ENCODE measurements at places on chromosomes 16 and 17. TPM values are rescaled to one million over a fixed set of nuclear protein-coding genes. Genes with fewer than 3 reads are reported as not detected.
A peak's percentile ranks its signal among the peaks of the same experiment; 100 is the strongest.

The KIF2B gene
- total RNA-seq: not detected

The NOG gene
- 196 TPM for total RNA-seq

The SLC52A1 gene
- total RNA-seq: not detected

The HOXB5 gene
- total RNA-seq: 0.90 TPM

The MFAP4 gene
- 0.13 TPM for total RNA-seq

DNA sequence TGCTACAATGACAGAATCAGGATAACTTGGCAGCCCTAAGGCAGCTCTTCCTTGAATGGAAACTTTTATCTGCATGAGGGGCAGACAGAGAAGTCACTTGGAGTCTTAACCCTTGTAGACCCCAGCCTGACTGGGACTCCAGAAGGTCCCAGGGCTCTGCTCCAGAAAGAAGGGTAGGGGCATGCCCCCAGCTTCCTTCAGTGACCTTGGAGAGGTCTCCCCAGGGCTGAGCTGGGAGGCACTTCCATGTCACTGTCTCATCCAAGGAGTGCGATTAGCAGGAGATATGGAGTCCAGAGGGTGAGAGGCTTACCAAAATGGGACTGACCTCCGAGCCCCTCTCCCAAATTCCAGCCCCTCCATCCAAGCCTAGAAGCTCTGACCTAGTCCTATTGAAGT, 3.4 kb upstream of the NLRC5 start:
- no peak for DNase-seq

DNA sequence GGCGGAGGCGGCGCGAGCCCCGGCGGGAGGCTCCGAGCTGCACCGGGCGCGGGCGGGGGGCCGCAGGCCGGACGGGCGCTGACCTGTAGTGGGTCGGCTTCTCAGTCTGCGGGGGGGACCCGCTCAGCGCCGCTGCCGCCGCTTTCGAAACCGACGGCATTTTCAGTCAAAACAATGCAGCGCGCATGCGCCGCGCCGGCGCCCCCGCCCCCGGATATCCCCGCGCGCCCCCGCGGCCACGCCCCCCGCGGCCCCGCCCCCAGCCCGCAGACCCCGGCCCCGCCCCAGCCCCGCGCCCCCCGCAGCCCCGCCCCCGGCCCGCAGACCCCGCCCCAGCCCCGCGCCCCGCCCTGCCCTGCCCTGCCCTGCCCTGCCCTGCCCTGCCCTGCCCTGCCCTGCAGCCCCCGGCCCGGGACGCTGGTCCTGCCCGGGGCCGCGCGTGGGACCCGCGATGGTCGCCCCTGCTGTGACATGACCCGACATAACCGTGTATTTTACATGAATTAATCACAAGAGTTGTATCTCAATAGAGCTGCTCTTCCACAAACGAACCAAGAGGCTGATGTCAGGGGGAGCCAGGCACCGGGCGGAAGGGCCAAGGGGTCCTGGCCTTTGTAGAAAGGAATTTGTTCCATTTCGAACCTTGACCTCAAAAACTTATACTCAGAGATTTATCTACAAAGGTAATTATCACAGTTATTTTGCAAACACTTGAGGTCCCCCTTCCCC, at the start of gene UNKL:
Gene UNKL (minus strand): TSS at position 173 of the 729 bp plus-strand sequence. CDS start 13 bp downstream, at position 160.
- peak; percentile 20 for DNase-seq

DNA sequence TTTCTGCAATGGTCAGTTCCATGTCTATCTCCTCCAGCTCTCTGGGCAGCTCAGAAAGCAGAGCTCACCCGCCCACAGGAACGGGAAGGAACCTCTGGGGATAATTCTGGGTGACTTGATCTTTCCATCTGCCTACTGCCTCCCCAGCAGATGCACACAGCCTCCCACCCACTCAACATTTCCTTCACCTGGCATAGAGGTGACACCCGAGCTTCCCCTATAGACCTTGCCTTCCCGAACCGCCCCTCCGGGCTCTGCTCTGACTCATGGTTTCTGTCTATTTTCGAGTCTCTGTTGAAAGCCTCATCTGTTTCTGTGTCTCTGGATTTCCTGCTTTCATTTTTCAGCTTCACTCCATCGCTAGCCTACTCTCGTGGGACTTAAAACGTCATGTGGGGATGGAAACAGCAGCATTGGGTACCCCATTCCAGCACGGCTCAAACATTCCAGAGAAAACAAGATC, 11.4 kb downstream of the GGA3 start:
- DNase-seq: peak; percentile 85

GRCh38 chr16:48959204-48959603, 322.4 kb downstream of the CBLN1 start:
- peak; percentile 53 for DNase-seq

- DNase-seq: peak; percentile 29
These were observed 837 bp upstream of the PRDM7 start for GRCh38 chr16:90077757-90078578.

DNA sequence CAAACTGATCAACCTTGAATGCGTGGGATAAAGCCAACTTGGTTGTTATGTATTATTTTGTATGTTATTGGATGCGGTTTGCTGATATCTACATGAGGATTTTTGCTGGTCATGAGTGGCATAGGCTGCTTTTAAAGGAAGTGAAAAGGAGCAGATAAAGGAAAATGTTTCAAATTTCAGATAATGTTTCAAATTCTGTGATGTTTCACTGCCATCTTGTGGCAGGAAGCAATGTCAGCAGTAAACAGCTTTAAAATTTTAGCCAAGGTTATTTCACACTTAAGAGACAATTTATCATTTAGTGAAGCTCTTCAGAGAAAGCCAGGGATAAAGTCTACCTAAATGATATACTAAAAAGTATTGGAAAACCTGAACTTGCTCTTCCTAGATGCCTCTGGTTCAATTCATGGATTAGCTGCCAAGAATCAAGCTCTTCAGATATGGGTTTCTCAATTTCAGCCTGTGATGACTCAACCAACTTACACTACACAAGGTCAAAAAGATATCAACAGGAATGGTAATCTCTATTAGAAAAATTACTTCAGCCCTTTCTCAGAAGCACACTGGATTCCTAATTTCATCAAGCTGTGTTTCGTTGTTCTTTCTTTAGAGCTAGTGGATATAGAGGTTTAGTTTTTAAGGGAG, 136.0 kb upstream of the C17orf78 start:
- peak; percentile 17 for DNase-seq

DNA sequence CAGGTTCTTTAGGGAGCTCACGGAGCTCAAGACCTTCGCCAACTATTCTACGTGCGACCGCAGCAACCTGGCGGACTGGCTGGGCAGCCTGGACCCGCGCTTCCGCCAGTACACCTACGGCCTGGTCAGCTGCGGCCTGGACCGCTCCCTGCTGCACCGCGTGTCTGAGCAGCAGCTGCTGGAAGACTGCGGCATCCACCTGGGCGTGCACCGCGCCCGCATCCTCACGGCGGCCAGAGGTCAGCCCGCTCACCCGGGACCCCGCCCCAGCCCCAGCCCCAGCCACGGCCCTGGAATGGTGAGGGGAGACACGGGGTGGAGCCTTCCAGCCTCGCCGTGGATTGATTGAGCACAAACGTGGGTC, 13.5 kb downstream of the SARM1 start:
- DNase-seq: no peak

GRCh38 chr17:82241183-82241925, 12.5 kb downstream of the SLC16A3 start:
- peak; percentile 88 for DNase-seq

DNA sequence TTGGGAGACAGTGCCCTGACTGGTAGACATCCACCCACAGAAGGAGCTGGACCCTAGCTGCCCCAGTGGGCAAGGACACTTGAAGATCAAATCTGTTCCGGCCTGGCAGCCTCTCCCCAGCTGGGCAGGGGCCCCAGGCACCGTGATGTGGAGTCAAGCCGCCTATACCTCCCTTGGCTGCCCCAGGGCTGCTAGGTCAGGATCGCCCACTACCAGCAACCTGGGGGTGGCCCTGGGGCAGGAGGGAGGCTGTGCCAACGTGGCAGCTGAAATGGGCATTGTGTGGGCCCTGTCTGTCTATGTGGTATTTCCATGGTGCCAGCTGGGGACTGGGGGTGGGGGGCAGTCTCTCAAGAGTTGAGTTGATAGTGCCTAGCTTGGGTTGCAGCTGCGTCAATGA, 941 bp downstream of the PDK2 start:
- DNase-seq: no peak

- peak; percentile 0 for DNase-seq
These were observed 6.2 kb downstream of the VAT1L start for GRCh38 chr16:77794586-77794985.

- DNase-seq: no peak
These were observed 90.5 kb upstream of the MAF start for GRCh38 chr16:79691007-79691406.

- DNase-seq: no peak
These were observed 125.6 kb downstream of the GAS7 start for GRCh38 chr17:10072556-10073425.

- DNase-seq: peak; percentile 47
These were observed 117.4 kb downstream of the IRF8 start for GRCh38 chr16:86016201-86016965.

DNA sequence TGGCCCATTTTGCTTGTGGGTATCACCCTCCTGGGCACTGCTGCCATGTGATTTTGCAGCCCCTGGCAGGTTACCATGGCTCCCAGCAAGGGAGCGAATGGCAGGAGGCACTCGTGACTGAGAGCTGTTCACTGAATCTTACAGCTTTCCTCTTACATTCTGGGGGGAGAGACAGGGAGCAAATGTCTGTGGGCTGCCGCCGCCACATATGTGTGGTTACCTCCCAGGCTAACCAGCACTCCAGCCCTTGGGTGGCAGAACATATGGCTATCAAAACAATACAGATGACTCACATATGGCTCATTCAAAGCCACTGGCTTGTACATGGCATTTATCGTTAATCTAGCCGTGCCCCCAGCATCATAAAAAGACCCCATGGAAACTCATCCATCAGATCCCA, 19.8 kb downstream of the GTF3C1 start:
- peak; percentile 92 for DNase-seq

All from LHCN-M2 (cell line).